ENCODE measurements at places on chromosomes 16 and 17.

DNA sequence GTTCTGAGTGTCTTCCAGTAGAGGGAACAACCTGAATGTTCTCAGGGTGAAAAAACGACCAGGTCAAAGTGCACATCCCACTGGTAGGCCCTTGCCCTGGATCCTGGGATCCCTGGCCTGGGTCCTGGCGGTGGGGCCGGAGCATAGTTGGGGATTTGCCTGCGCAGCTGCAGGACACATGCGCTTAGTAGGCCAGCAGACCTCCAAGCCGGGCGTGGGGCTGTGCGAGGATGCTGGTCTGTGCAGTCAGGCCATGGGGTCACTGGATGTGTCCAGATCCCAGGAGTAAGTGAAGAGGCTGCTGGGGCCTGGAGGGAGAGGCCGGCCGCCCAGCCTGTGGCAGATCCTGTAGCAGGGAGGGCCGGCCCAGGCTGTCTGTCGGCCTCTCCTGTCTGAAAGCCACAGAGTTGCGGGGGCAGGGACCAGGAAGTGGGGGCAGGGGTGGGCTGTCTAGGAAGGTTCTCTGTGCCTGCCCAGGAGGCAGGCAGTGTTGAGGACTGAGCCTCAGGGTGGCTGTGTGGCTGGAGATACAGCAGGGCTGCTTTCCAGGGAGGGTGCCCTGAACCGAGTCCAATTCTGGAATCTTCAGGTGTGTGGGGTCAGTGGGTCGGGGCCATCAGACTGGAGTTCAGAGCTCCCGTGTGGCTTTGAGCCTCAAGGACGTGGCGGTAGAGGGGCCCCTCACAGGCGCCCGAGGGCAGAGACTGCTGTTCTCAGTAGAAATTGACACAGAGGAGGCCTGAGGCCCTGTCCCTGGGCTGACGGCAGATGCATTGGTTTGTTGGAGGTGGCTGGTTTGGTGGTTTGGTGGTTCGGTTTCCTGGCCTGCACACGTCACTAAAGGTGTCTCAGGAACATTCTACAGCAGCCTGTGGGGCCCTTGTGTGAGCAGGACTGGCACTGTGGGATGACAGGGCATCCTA lies 17.2 kb upstream of the NUDT16L1 start:
- DNase-seq, result no peak

DNA sequence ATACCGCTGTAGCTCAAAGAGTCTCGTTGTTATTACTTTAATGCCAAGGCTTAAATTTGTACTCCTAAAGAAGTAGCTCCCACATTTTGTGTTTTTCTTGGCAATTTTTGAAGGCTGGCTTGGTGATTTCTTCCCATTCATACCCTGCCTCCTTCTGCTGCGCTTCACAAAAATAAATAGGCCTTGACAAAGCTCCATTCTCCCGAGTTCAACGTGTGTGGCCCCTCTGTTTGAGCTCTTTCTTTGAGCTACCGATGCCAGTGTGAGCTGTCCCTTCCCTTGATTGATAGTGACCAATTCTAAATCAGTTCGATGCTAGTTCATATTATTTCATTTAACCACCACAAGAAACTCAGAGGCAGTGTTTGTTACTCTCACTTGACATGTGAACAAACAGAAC lies 96.8 kb downstream of the MAP2K6 start:
- DNase-seq, result no peak

- no peak for DNase-seq
Observed at GRCh38 chr16:25106567-25107465, 4.7 kb upstream of the LCMT1 start.

GRCh38 chr17:65271296-65271695 lies 134.1 kb downstream of the RGS9 start:
- no peak for DNase-seq

GRCh38 chr17:42706732-42707131 lies 24.4 kb downstream of the CNTNAP1 start:
- no peak for DNase-seq

- no peak for DNase-seq
Observed at GRCh38 chr17:59828478-59828760, 64.3 kb downstream of the TUBD1 start.

DNA sequence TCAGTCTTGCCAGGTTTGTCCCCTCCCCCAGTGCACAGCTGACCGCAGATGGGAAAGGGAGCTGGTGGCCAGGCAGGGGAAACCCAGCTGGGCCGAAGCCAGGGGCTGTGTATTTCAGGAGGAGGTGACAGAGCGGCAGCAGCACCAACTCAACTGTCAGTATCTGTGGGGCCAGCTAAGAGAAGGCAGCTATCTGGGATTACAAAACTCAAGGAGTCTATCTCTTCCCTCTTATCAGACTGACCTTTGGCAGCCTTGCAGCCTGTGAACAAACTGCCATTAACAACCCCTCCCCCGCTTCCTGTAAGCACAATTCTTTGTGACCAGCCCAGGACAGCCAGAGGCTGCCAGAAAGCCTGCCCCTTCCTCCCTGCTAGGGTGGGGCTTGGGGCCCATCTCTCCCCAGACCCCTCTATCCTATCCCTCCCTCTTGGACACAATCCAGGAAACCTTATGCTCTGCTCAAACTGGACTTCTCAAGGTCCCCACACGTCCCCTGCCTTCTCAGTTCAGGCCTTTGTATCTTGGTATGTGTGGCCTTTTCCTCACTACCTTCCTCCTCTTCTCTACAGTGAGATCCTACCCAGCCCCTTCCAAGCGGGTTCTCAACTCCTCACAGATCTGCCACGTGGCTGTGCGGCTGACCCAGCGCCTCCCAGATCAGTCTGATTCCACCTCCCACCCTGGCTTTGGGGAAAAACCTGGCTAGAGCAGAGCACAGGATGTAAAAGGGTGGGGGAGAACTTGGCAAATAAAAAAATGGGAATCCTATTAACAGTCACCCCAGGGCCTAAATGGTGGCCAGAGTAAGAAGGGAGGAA lies 10.5 kb downstream of the ST3GAL2 start:
- no peak for DNase-seq

DNA sequence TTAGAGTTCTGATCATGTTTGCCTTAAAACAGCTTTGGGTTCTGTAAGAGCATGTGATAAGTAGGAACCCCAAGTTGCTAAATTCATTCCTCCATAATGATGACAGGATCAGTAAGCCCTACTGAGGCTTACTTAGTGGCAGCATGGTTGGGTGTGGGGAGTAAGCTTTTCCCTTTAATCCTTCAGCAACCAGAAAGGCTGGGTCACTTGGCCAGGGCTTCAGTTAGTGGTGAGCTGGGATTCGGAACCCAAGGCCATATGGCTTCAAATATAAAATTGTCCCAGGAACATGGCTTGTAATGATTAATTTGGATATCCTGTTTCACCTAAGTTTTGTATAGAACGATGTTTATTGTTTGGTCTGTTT lies 850 bp downstream of the GINS3 start:
- no peak for DNase-seq

GRCh38 chr17:62898239-62898864 lies 67.7 kb upstream of the TANC2 start:
- DNase-seq, result no peak

- DNase-seq, result no peak
Observed at GRCh38 chr17:81354954-81355347, 40.3 kb upstream of the BAHCC1 start.

- DNase-seq, result no peak
Observed at GRCh38 chr17:76682296-76682695, 28.5 kb downstream of the MXRA7 start.

DNA sequence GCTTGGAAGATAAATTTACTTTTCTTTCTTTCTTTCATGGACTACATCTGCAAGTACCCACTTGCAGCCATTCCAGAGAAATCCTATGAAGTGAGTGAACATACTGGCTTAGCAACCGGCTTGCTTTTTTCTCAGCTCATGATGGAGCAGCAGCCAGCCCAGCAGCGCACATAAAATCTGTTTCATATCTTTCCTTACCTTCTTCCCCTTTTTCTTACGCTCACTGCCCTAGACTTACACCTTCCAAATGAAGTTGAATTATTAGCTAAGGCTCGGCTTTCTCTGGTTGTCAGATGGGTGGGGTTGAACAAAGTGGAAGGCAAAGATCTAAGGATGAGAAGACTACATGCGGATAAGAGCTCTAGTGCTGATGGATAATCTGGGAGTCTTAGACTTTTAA lies 13.9 kb upstream of the ABCA8 start:
- no peak for DNase-seq

DNA sequence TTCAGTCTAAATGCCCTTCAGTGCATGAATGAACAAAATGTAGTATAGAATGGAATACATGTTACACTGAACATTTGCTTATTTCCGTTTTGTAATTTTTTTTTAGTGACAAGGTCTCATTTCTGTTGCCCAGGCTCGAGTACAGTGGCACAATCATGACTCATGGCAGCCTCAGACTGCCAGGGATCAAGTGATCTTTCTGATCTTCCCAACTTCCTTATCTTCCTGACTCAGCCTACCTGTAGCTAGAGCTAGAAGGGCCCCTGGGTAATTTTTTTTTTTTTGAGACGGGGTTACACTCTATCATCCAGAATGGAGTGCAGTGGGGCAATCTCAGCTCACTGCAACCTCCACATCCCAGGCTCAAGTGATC lies 7.3 kb upstream of the SLX4 start:
- no peak for DNase-seq

- DNase-seq, result peak; percentile 61
Observed at GRCh38 chr16:10652730-10653590, 41.8 kb downstream of the TEKT5 start.

- no peak for DNase-seq
Observed at GRCh38 chr17:62790564-62790986, 17.5 kb downstream of the MARCHF10 start.

- no peak for DNase-seq
Observed at GRCh38 chr16:7160093-7160492, 172.6 kb upstream of the RBFOX1 start.

DNA sequence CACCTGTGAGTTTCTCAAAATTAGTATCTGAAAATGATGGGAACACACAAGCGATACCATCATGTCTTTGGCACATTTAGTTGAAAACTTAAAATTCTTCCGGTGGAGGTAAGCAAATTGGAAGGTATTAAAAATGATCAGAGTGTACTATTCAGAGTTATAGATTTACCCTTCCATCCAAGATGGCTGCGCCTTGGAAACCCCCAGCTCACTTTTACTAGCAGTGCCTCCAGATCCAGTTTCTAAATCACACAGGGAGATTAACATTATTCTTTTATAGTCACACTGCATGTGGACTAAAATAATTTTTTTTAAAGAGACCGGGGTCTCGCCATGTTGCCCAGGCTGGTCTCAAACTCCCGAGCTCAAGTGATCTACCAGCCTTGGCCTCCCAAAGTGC lies 15.0 kb downstream of the PITPNC1 start:
- no peak for DNase-seq

GRCh38 chr17:68101987-68102314 lies 66.4 kb downstream of the KPNA2 start:
- DNase-seq, result no peak

- no peak for DNase-seq
Observed at GRCh38 chr16:2211923-2212347, 1.3 kb upstream of the BRICD5 start.

GRCh38 chr17:38460716-38461630 lies 32.7 kb downstream of the ARHGAP23 start:
- no peak for DNase-seq

DNA sequence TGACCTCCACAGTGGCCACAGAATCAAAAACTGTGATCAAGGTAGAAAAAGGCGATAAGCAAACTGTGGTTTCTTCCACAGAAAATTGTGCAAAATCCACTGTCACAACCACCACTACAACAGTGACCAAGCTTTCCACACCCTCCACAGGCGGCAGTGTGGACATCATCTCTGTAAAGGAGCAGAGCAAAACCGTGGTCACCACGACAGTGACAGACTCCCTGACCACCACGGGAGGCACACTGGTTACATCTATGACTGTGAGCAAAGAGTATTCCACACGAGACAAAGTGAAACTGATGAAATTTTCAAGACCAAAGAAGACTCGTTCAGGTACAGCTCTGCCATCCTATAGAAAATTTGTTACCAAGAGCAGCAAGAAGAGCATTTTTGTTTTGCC lies 83.6 kb downstream of the C17orf58 start:
- no peak for DNase-seq

- no peak for DNase-seq
Observed at GRCh38 chr17:63491977-63492618, 15.2 kb downstream of the ACE start.

DNA sequence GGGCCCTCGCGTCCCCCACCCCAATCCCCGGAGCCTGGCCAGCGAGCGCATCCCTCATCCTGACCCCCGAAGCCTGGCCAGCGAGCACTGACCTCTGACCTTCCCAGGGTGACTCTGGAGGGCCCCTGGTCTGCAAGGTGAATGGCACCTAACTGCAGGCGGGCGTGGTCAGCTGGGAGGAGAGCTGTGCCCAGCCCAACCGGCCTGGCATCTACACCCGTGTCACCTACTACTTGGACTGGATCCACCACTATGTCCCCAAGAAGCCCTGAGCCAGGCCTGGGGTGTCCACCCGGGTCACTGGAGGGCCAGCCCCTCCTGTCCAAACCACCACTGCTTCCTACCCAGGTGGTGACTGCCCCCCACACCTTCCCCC lies 2.3 kb downstream of the TPSD1 start:
- DNase-seq, result no peak

- DNase-seq, result no peak
Observed at GRCh38 chr16:63458846-63459245, 1422.6 kb upstream of the CDH8 start.

DNA sequence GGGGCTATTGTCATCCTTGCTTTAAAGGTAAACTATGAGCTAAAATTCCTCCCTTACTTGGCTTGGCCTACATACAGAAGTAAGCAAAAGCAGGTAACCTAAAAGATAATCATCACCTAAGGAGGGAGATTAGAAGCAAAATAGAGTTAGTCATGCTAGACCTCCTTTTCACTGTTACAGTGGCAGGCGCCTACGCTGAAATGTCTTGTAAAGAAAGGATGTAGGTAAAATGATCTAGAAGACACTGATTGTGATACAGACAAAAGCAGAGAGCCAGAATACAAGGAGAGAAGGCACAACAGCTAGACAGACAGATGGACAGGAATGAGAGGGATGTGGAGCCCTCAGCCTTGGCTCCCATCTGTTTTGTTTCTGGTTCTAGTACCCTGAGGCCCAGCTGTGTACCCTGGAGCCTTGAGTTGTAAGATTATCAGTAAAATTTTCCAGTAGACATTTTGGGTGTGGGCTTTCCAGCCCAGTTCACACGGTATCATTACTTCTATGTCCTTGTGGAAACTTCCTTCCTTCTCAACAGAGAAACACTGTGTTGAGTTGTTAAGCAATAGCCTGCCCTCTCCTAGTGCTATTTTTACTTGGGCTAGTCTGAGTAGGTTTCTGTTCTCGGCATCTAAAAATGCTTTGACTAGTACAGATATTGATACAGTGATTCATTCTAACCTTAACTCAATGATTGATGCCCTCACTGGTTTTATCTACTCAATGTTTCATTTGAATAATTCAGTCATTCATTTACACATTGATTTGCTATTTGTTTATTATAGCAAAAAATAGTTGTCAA lies 7.7 kb upstream of the C16orf78 start:
- no peak for DNase-seq

- no peak for DNase-seq
Observed at GRCh38 chr16:11949527-11949926, 7.7 kb upstream of the NPIPB2 start.

- DNase-seq, result no peak
Observed at GRCh38 chr16:81035975-81036750, 521 bp downstream of the ATMIN start.

Data from NCI-H1436 treated with DMSO at 0.1 percent for 48 hours (cell line).